ENCODE measurements at places on chromosomes 2 and 18.

DNA sequence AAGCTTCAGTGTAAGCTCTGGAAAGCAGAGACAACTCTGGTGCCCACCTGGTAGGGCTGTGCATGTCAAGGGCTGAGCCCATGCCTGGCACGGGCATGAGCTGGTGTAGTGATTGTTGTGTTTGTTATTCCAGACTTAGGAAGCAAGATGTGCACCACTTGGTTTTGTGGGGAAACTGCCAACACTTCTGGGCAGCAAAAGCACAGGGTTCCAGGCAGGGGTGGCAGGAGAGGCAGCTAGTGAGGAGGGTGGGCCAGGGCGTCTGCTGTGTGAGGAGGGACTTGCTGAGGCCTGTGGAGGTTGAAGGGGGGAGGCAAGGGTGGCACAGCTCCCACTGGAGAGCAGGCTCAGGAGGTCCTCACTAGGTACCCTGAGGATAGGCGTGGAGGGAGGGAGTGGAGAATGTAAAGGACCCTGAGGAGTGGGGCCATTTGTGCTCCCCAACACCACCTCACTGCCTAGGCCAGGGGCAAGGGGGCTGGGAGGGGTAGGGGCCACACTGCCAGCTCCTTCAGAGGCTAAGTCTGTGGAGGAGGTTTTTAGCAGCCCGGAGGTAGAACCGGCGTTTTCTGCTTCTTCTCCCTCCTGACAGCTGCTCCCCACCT lies 104.0 kb upstream of the POU3F3 start:
- DNase-seq = no peak

GRCh38 chr2:25903216-25903776 lies 25.0 kb upstream of the ASXL2 start:
- DNase-seq = no peak

GRCh38 chr2:168216351-168217005 lies 30.9 kb downstream of the STK39 start:
- DNase-seq = no peak

DNA sequence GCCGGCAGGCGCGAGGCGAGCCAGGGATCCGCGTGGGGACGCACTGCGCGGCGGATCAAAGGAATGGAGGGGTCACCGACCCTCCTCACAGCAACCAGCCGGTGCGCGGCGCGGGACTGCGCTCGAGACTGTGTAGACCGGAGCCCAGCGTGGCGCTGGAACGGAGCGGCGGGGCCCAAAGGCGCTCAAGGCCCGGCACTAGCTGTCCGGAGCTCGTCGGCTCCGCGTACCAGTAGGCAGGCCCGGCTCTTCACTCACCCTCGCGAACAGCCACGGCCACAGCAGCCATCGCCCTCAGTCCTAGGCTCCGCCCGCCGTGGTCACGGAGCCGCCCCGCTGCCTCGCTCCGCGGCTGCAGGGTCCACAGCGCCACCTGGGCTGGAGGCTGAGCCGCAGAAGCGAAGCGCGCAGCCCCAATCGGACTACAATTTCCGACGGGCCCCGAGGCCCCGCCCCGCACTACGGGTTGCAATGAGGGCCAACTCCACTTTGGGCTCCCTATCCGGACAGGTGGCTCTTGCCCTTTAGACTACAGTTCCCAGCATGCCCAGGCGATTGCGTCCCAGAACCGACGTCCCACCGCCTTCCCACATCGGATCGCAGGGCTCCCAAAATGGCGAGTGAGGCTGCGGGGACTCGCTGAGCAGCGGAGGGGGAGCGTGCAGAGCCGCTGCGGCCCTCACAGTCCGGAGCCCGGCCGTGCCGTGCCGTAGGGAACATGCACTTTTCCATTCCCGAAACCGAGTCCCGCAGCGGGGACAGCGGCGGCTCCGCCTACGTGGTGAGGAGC lies at the start of the genes EIF2B4 and SNX17:
Gene EIF2B4, minus strand, starts transcription at position 313 of the 790 bp plus-strand sequence. Its CDS starts 24 bp downstream, at position 289.
Gene SNX17, plus strand, starts transcription at position 591 of the 790 bp plus-strand sequence. Its CDS starts 128 bp downstream, at position 719.
- peak; percentile 99 for DNase-seq

- no peak for DNase-seq
These were observed 130.8 kb upstream of the HDAC4 start for GRCh38 chr2:239531456-239532241.

GRCh38 chr2:200376513-200377354 lies 70.2 kb downstream of the SPATS2L start:
- DNase-seq = no peak

- DNase-seq = no peak
These were observed 20.8 kb downstream of the SLC38A11 start for GRCh38 chr2:164934401-164935117.

DNA sequence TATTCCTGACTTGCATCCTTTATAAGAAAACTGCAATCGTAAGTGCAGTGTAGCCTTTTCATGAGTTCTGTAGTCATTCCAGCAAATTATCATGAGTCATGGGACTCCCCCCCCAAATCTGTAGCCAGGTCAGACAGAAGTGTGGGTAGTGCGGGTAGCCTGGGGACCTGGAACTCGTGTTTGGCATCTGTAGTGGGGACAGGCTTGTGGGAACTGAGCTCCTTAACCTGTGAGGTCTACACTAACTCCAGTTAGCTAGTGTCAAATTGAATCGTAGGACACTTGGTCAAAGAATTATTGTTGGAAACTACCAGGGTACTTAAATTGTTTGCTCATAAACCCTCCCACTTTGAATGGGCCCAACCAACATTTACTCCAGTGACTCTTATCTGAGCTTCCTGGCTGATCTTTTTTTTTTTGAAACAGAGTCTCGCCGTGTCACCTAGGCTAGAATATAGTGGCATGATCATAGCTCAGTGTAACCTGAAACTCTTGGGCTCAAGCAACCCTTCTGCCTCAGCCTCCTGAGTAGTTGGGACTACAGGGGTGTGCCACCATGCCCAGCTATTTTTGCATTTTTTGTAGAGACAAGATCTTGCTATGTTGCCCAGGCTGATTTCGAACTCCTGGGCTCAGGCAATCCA lies 12.4 kb downstream of the PFN4 start:
- DNase-seq = no peak

GRCh38 chr2:6982934-6983589 lies 65.8 kb downstream of the RNF144A start:
- DNase-seq = no peak

- no peak for DNase-seq
These were observed 51.5 kb downstream of the UGP2 start for GRCh38 chr2:63893163-63893562.

DNA sequence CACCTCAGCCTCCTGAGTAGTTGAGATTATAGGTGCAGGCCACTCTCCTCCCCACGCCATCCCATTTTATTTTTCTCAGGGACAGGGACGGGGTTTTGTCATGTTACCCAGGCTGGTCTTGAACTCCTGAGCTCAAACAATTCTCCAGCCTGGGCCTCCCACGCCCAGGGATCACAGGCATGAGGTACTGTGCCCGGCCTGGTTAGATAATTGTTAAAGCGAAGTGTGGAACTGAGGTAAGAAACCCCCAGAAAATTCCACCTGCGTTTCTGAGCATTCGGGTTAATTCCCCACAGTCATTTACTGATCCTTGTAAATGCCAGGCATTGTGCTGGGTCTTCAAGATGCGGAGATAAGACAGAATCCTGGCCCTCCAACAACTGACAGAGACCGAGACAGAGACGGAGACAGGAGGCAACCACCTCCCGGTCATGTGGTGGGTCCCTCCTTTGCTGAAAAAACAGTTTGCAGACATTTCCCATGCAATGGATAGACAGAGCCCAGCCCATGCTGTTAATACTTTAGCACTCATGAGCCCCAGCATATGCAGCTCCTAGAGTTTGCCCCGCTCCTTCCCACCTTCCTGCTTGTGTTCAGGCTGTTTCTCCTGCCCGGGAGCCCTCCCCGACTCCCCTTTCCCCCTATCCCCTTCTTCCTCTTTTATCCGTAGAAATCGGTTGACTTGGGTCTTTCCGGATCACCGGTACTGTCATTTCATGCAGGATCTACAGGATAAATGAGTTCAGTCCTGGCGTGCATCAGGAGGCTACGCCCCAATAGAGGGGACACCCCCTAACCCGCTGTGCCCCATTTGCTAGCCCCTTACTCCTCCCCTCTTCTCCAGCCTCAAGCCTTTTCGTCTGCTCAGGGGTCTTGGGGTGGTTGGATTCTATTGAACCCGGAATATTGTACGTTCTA lies 1.6 kb upstream of the RHOB start:
- DNase-seq = no peak

- no peak for DNase-seq
These were observed at the start of gene CXCR2 for GRCh38 chr2:218125626-218126080. Gene CXCR2 (plus strand): TSS chr2:218126028. CDS start chr2:218134802, 8,774 bp downstream.

GRCh38 chr2:47014564-47015051 lies 99.0 kb upstream of the MCFD2 start:
- DNase-seq = no peak

DNA sequence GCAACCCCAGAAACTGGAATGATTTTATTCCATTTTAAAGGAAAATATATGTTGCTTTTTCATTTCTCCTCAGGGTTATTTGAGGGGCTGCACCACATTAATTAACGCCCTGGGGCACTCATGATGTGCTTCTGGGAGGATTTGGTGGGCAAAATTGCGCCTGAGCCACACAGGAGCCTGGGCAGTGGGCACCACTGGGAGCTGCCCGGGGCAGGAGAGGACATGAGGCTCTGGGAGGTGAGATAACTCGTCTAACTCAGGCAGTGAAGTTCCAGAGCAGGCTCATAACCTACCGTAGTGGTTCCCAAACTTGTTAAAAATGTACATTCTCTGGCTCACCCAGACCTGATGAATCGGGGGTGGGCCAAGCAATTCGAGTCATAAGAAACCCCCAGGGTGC lies 68.3 kb downstream of the EDAR start:
- DNase-seq = no peak

DNA sequence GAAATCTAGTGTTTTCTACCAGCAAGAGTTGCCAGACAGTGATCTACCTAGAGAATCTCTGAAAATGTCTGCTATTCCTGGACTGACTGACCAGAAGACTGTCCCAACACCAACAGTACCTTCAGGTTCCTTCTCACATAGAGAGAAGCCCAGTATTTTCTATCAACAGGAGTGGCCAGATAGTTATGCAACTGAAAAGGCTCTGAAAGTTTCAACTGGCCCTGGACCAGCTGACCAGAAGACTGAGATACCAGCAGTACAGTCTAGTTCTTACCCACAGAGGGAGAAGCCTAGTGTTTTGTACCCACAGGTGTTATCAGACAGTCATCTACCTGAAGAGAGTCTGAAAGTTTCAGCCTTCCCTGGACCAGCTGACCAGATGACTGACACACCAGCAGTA lies 63.8 kb downstream of the ALMS1 start:
- no peak for DNase-seq

- no peak for DNase-seq
These were observed 1.4 kb upstream of the ACMSD start for GRCh38 chr2:134836986-134837385.

DNA sequence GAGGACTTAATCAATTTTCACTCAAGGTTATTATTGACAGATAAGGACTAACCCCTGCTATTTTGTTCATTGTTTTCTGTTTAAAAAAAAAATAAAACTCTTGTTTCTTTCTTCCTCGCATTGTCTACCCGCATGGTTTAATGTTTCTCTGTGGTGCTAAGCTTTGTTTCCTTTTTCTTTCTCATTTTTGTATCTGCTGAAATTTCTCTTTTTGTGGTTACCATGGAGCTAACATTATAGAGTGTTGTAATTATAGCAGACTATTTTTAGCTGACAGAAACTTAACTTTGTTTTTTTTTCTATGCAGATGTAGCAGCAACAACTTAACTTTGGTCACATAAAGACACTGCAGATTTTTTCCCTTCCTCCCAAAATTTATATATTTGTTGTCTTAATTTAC lies 43.1 kb upstream of the CHN1 start:
- no peak for DNase-seq

DNA sequence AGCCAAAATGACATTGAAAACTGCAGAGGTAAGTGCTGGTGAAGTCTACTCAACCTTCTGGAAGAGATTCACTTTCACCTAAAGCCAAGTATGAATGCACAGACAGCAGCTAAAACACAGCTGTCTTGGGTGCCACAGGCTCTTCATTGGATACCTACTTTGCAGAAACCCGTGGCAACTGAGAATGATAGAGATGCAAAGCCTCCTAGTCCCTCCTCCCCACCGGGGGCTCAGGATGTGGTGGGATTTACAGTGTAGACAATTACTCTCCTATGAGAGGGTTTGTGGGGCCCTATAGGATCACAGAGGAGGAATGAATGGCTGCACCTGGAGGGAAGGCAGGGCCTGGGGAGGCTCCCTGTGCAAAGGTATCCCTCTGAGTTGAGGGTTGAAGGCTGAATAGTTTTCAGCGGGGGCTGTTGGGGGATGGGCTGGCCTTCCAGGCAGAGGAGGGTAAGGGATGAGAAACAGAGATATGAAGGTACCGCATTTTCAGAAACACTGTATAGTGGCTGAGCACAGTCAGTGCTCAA lies 131.6 kb downstream of the RNF144A start:
- DNase-seq = no peak

GRCh38 chr18:2304378-2305175 lies 266.7 kb downstream of the METTL4 start:
- no peak for DNase-seq

- DNase-seq = no peak
These were observed 50.3 kb upstream of the CDH20 start for GRCh38 chr18:61282926-61283325.

DNA sequence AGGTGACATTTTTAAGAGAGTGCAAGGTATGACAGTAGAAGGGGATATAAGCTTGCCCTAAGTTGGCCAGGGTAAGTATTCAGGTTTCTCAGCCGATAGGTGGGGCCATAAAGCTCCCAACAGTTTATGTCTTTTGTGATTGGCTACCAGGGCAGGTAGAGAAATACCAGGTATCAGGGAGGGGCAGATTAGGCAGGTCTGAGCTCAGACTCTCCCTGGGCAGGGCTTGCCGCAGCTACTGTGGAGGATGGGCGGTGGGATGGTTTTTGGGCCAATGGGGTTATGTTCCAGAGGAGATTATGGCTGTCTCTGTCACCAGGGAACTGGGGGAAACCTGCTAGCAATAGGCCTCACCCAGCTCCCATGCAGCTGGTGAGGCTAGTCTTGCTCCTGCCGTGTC lies 211.6 kb downstream of the PTH2R start:
- DNase-seq = no peak

DNA sequence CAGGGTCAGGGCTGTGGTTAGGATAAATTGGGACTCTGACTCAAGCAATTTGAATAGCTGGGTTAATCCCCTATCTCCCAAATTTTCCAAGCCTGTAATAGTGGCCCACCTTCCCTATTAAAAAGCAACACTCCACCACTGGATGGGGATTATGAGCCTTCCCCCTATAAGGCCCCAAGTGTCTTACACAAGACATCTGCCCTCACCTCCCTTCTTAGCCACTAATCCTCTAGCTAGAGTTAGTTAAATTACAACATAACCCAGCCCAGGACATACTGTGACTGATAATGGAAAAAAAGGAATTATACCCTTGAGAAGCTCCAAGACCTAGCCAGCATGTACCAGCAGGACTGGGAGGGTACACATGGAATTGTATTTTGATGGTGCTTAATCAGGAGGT lies 190.4 kb downstream of the NRP2 start:
- DNase-seq = no peak
